ENCODE measurements at places on chromosomes 1 and 21.

- no peak for DNase-seq
Observed at GRCh38 chr1:61746813-61747212, 4.5 kb downstream of the PATJ start.

GRCh38 chr1:44407430-44408211 lies 2.6 kb downstream of the RNF220 start:
- DNase-seq, result no peak

GRCh38 chr1:208160259-208160819 lies 83.8 kb downstream of the PLXNA2 start:
- no peak for DNase-seq

DNA sequence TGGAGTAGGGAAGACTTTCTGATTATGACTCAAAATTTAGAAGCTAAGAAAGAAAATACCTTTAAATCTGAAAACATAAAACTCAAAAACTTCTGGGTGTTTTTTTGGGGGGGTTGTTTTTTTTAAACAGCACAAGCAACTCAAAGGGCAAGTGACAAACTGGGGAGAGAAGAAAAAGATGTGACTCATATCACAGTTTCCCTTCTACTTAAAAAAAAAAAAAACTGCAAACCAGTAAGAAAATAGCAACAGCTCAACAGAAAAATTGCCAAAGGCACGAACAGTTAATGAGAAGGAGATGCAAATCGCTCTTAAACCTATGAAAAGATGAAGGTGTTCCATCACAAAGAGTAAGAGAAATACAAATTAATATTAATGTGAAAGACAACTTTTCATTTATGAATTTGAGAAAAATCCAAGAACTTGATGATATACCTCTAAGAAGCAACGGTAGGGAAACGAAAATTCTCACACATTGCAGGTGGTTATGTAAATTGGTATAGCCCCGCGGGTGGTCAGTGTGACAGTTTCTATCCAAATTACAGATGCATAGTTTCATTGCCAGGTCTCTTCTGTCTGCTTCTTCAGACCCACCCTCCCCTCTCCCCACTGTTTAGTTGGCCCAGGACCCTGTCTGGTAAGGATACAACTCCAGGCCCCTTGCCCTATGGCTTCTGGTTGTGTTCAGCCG lies 9.0 kb downstream of the IFNAR2 start:
- DNase-seq, result no peak

- no peak for DNase-seq
Observed at GRCh38 chr1:185824106-185824505, 89.9 kb downstream of the HMCN1 start.

GRCh38 chr1:105830571-105831146 lies 1225.8 kb upstream of the PRMT6 start:
- DNase-seq, result no peak

GRCh38 chr1:234408757-234409156 lies 35.5 kb downstream of the COA6 start:
- no peak for DNase-seq

GRCh38 chr1:174232761-174233160 lies 73.4 kb downstream of the RABGAP1L start:
- no peak for DNase-seq

GRCh38 chr21:16580661-16581060 lies 850.9 kb downstream of the USP25 start:
- no peak for DNase-seq

- no peak for DNase-seq
Observed at GRCh38 chr1:24558455-24558854, 2.6 kb downstream of the NCMAP start.

DNA sequence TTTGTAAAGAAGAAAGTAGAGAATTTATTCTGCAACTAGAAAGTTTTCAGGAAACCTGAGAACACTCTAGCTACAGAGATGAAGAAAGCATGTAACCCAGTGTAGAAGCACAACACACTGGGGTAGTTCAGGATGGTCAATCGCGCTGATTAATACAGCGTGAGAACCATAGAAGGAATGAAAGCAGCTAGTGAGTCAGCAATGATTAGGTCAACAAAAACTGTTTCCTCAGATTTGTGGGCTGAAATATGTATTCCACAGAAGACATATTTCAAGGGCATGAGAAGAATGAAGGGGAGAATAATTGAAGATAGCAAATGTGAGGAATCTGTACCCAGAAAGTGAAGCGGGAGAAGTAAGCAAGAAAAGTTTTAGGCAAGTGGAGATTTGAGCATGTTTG lies 97.8 kb upstream of the ADGRL2 start:
- DNase-seq, result no peak

DNA sequence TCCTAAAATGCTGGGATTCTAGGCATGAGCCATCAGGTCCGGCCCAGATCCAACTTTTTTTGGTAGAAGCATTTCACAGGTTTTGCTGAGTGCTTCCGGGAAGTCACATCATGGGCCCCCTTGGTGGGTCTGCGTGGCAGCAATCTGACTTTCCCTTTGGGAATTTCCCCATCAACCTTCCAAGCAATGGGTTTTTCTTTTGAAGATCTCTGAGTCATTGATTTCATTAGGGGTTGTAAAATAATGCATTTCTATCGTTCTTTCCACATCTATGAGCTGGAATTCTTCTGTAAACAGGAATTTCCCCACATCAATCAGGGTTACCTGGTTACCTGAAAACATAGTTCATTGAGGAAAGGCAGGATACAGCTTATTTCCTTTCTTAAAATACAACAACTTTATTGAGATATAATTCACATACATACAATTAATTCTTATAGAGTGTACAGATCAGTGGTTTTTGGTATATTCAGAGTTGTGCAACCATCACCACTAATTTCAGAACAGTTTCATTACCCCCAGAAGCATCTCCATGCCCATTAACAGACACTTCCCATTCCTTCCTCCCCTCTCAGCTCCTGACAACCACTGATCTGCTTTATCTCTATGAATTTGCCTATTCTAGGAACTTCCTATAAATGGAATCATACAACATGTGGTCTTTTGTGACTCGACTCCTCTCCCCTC lies 9.9 kb upstream of the ZBTB17 start:
- no peak for DNase-seq

DNA sequence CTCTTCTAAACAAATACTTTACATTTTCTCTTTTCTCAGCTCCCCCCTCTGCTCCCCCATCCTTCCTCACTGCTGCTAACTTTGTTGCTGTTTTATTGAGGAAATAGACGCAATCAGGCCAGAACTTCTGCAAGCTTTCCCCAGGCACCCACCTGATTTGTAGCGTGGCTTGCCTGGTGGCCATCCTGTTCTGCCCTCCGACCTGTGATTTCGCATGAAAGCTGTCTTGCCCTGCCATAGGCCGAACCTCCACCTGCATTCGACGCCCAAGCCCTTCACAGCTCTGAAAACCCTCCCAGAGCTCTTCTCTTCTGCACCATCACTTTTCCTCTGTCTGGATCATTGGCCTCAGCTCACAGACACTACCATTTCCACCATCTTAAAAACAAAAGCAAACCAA lies 100.6 kb downstream of the PLPP3 start:
- DNase-seq, result no peak

DNA sequence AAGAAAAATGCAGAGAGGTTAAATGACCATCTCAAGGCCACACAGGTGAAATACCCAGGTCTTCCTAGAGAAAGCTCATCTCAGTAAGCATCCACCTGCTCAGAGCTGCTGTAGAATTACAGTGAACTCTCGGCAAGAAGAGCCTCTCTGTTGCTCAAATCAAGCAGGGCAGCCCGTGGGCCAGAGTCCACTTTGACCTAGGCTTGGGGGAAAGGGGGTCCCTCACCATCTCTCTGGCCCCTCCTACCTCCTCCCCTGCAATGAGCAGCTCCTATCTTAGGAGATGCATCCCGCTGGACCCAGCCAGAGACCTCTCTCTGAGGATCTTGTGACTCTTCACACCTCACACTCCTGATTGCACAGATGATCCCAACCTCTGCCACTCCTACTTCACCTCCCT lies 364.7 kb downstream of the PTPRU start:
- no peak for DNase-seq

DNA sequence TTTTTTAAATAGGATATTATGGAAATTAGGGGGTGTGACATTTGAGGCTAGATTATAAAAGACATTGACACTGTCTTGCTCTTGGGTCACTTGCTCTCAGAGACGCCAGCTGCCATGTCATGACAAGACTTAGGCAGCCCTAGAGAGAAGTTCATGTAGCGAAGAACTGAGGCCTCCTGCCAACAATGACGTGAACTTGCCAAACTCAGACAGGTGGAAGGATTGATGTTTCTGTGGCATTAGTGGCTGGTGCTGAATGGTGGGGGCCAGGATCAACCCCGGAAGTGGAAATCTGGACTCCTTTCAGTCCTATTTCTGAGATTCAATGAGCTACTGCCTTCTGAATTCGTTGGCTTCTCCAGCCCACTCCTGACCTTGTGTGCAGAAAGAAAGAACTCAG lies 14.7 kb downstream of the NCF2 start:
- DNase-seq, result no peak

DNA sequence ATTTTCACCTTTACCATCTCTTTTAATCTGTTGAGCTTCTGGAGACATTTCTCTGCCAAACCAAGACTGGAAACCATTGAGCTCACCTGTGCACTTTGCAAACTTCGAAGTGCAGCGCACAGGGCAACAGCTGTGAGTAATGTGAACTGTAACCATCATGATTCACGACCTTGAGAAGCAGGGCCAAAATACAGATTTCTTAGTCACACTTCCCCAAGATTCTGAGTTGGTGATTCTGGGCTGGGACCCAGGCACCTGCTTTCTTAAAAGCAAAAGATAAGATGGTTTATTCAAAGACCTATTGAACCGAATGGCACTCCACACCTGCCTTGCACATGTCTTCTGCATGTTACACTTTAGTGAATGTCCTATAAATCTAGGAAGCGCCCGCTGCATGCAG lies 10.2 kb downstream of the AGTRAP start:
- no peak for DNase-seq

DNA sequence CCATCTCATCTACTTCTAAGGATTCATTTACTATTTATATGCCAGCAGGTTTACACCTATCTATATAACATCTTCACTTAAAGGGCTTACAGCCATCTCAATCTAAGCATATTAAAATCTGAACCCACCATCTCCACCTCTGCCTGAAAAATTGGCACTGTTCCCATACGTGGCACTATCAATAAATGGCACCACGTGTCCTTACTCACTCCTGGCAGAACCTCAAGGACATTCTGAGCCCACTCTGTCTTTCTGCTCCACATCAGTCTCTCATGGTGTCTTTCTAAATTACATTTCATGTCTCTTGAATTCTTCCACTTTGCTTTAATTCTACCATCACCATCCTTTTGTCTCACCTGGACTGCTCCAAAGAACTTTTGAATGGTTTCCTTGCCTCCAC lies 72.2 kb upstream of the HOOK1 start:
- no peak for DNase-seq

DNA sequence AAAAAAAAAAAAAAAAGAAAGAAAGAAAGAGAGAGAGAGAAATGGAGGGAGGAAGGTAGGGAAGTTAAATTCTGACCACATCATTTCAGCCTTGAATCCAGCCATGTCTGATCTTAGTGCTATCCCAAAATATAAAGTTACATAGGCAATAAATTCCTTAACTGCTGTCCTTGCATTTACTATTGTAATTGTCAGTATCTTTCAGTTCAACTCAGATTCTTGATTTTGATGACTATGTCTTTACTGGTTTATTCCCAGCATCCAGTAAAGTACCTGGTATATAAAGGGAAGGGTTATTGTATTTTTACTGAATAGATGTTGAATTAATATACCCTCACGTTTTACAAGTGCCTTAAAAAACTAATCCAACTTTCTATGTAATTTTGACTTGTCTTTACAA lies 8.9 kb upstream of the COP1 start:
- DNase-seq, result no peak

DNA sequence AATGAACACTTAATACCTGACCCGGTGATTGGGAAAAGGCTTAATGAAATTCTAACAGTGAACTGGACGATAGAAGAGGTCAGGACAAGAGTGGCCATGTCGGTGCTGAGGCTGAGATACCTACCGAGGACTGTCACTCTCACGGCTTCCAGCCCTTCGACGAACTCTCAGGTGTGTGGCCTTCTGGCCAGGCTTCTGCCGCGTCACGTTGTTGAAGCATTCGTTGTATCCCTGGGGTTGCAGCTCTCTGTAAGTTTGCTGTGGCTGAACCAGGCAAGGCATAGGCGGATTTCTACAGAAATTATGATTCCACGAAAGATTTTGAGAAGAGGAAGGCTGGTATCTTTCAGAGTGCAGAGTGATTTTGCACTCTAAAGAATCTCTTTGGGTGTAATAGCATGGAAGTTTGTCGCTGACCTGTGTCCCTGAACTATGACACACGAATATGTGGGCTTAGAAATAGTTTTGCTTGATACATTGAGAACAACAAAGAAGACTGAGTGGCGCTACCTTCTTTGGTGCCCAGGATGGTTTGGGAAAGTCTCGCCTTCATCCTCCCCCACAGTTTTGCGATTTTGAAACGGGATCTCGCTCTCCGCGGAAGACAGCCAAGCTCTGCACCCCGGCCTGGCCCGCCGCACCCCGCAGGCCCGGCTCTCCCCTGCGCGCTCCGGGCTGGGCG lies 403 bp upstream of the EPHX4 start:
- DNase-seq, result no peak

DNA sequence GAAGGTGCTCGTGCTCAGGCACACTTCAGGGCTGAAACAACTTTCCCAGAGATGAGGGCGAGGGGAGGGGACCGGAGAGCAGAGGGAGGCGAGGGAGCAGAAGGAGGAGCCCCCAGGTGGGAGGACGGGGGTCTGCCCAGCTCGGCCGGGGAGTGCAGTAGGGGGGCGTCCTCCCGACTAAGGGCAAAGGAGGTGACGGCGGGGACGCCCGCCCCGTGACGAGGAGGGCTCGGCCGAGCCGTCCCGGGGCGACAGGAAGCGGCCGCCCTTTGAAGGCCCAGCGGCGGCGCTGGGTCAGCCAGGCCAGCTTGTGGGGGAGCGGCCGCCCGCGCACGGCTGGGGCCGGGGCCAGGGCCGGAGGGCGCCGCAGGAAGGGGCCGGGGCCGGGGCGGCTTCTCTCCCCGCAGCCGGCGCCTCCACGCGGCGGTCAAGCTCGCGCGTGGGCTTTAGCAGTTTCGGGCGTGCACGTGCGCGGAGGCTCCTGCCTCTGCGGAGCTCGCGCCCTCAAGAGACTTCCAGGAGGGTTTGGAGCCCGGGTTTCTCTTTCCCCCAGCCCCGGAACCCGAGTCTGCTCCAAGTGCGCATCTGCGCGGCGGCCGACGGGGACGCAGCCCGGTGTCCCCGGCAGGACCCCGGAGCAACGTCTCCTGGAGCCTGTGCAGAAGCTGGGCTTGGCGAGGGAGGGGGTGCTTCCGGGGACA lies 100.8 kb upstream of the SLC45A1 start:
- DNase-seq, result no peak

DNA sequence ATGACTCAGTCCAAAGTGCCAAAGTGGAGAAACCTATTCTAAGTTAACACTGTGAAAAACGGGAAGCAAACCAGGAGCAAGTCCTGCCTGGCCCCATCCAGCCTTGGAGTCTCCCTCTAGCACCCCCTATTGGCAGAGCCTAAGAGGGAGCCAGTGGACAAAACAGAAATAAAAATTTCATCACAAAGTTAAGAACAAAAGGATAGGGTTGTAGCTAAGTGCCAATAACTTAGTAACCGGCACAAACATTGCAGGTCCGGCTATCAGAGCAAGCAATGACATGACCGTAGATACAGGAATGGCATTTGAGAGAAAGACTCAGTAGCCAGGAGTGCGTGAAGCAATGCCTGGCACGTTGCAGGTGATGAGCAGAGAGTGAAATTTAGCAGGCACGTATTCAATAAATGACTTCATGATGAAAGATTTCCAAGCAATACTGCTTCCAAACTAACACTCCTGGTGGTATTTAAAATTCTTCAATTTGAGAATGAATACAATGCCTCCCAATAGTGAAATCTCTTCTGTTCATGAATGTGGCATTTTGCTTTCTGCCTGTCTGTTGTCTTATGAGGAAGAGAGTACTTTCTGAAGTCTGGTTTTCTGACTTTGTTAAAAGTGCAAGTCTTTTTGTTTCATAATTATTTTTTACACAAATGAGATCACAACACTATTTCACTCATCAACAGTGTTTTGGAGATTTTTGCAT lies 391.0 kb downstream of the OMA1 start:
- peak; percentile 19 for DNase-seq

Measured in NCI-H524 (cell line).